ENCODE measurements at places on chromosomes 7 and 10.

GRCh38 chr10:84957427-84957826 lies 629.0 kb downstream of the CCSER2 start:
- H3K27me3 ChIP-seq: no peaks in the 10 kb centered on the region
- no peak overlapping the region for H3K4me3 ChIP-seq
- H3K4me1 ChIP-seq: no peaks in the 10 kb centered on the region
- DNase-seq: no peak

DNA sequence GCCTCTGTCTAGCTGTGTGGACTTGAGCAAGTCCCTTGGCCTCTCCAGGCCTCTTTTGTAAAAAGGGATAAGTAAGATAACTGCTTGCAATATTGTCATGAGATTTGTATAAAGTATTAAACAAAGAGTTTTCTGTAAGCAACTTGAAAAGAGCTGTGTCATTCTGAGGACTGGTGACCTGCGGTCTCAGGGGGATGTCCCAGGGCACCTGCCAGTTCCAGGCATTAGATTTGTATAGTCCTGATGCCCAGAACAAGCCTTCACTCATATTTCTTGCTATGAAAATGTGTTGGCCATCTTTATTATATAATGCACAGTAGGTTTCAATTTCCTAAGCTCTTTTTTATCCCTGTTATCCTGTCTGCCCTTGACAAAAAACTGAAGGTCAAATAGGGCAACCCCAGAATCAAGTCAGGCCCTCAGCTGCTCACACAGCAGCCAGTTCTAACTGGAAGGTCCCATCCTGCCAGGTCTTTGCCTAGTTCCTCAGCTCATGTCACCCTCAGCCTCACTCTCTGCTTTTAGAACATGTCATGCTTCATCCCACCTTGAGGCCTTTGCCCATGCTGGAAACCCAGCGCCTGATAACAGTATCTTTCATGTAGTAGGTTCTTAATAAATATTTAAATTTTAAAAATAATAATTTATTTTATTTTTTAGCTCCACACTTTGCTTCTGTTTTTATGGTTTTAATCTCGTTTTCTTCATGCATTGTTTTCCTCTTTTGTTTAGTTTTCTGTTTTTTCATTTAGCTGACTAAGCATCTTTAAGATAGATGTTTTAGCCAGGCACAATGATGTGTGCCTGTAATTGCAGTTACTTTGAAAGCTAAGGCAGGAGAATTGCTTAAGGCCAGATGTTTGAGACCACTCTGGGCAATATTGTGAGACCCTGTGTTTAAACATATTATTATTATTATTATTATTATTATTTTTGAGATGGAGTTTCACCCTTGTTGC lies 87.5 kb upstream of the ZNF92 start:
- DNase-seq: no peak
- H3K36me3 ChIP-seq: no peaks in the 10 kb centered on the region
- no peaks in the 10 kb centered on the region for H3K4me1 ChIP-seq
- no peaks in the 10 kb centered on the region for H3K27me3 ChIP-seq
- H3K27ac ChIP-seq: no peak overlapping the region

DNA sequence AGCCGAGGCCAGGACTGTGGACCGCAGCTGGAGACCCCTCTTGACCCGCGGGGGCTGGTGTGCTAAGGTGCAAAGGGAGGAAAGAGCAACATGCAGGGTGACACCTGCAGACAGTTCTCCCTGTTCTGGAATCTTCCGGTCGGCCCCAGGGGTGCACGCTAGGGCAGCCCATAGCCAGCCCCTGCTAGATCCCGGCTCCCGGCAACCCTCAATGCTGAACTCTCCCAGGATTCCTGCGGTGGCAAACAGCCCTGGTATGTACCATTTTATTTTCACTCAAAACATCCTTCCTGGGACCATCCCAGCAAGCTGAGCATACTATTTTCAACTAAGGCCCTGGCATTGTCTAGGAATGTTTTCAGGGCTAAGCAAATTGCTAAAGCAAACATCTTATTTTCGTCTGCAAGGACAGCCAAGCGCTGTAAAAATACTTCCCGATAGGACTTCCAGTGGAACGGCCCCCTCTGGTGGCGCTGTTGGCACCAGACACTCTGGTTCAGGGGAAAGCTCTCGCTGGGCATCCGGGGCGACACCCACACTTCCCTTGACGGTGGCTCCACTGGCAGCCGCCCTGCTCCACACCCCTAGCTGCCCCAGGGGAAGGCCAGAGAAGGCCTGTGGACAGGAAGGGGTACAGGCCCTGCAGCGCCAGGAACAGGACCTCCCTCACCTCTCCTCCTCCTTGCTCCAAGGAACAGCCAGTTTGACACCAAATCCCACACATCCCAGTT lies 99.4 kb downstream of the CTBP2 start:
- H3K36me3 ChIP-seq: no peaks in the 10 kb centered on the region
- H3K4me1 ChIP-seq: peaks cover 57% of the 10 kb centered on the region
- no peaks in the 10 kb centered on the region for H3K27me3 ChIP-seq
- H3K27ac ChIP-seq: peak overlapping the region; percentile 44

DNA sequence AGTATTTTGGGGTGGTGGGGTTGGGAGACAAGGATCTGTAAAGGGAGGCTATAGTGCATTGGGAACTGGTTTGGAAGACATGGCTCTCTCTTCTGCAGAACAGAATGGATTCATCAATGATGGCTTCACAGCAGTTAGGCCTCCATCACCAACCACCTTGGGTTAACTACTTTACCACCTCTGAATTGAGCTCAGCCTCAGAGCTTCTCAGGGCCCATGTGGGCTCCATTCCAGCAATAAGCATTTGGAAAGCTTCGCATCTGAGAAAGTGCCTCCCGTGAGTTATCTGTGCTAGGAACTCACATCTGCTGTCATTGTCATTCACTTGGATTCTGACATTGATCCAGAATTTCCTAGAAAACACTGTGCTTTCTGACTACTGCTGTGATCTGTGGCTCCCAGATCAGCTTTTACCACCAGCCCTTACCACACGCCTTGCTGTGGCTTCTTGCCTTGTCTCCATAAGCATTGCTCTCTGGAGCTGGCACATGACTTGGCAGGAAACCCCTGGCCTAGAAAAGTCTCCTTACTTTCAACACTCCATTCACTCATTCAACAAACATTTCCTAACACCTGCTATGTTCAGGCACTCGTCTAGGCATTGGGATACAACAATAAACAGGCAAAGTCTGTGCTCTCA lies 70.7 kb upstream of the ADO start:
- no peaks in the 10 kb centered on the region for H3K27me3 ChIP-seq
- no peak for DNase-seq
- no peaks in the 10 kb centered on the region for H3K4me1 ChIP-seq
- no peak overlapping the region for H3K27ac ChIP-seq
- no peaks in the 10 kb centered on the region for H3K36me3 ChIP-seq

GRCh38 chr10:61175316-61175715 lies 231.3 kb upstream of the RHOBTB1 start:
- H3K36me3 ChIP-seq: no peaks in the 10 kb centered on the region
- no peak for DNase-seq
- no peaks in the 10 kb centered on the region for H3K4me1 ChIP-seq

- no peaks in the 10 kb centered on the region for H3K4me1 ChIP-seq
- no peaks in the 10 kb centered on the region for H3K27me3 ChIP-seq
- H3K36me3 ChIP-seq: no peaks in the 10 kb centered on the region
- H3K27ac ChIP-seq: no peak overlapping the region
Observed at GRCh38 chr7:121271916-121272315, 56.9 kb upstream of the WNT16 start.

- H3K27ac ChIP-seq: no peak overlapping the region
- no peak for DNase-seq
- no peaks in the 10 kb centered on the region for H3K4me1 ChIP-seq
- H3K36me3 ChIP-seq: no peaks in the 10 kb centered on the region
- H3K27me3 ChIP-seq: no peaks in the 10 kb centered on the region
Observed at GRCh38 chr10:53682885-53683284, 910.3 kb upstream of the MBL2 start.

GRCh38 chr7:39951226-39952194 lies 1.5 kb downstream of the CDK13 start:
- H3K27me3 ChIP-seq: no peaks in the 10 kb centered on the region
- H3K36me3 ChIP-seq: no peaks in the 10 kb centered on the region
- H3K4me3 ChIP-seq: peak overlapping the region; percentile 73
- H3K4me1 ChIP-seq: peaks cover 23% of the 10 kb centered on the region

- no peaks in the 10 kb centered on the region for H3K27me3 ChIP-seq
- H3K27ac ChIP-seq: peak overlapping the region; percentile 71
- peaks cover 22% of the 10 kb centered on the region for H3K4me1 ChIP-seq
- no peak overlapping the region for H3K4me3 ChIP-seq
- H3K36me3 ChIP-seq: peaks cover 7% of the 10 kb centered on the region
- no peak for DNase-seq
Observed at GRCh38 chr7:4739528-4739992, 35.9 kb upstream of the AP5Z1 start.

DNA sequence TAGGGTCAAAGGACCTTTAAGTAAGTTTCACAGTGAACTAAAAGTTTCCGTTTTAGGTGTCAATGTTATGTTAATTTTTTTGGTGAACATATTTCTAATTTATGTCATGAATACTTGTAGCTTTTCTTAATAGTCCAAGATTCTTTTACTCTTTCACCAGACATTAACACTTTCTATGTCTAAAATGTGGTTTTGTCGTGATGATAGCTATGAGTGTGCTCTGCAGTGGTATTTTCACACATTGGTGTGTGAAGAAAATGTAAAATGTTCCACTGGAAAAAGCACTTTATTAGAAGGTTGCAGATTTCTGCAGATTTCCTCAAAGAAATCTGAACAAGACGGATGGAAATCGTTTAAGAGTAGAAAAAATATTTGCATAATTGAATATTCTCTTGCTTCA lies 561.0 kb upstream of the ANKRD30A start:
- DNase-seq: no peak
- H3K27me3 ChIP-seq: no peaks in the 10 kb centered on the region
- no peak overlapping the region for H3K27ac ChIP-seq
- H3K36me3 ChIP-seq: no peaks in the 10 kb centered on the region
- no peak overlapping the region for H3K4me3 ChIP-seq

GRCh38 chr7:35604595-35604994 lies 90.3 kb downstream of the HERPUD2 start:
- no peaks in the 10 kb centered on the region for H3K36me3 ChIP-seq
- H3K27me3 ChIP-seq: no peaks in the 10 kb centered on the region
- no peak overlapping the region for H3K27ac ChIP-seq
- no peak for DNase-seq
- no peak overlapping the region for H3K4me3 ChIP-seq
- H3K4me1 ChIP-seq: peaks cover 9% of the 10 kb centered on the region

- DNase-seq: peak; percentile 65
- no peaks in the 10 kb centered on the region for H3K36me3 ChIP-seq
- H3K27ac ChIP-seq: peak overlapping the region; percentile 95
- peak overlapping the region; percentile 2 for H3K4me3 ChIP-seq
- peaks cover 27% of the 10 kb centered on the region for H3K4me1 ChIP-seq
Observed at GRCh38 chr7:44073664-44074348, 8.4 kb upstream of the PGAM2 start.

- DNase-seq: no peak
- no peak overlapping the region for H3K27ac ChIP-seq
- no peaks in the 10 kb centered on the region for H3K27me3 ChIP-seq
- no peaks in the 10 kb centered on the region for H3K36me3 ChIP-seq
- peaks cover 9% of the 10 kb centered on the region for H3K4me1 ChIP-seq
- no peak overlapping the region for H3K4me3 ChIP-seq
Observed at GRCh38 chr7:65979583-65980477, 2.2 kb downstream of the GUSB start.

GRCh38 chr10:22988581-22989360 lies 60.9 kb downstream of the ARMC3 start:
- H3K4me1 ChIP-seq: no peaks in the 10 kb centered on the region
- no peaks in the 10 kb centered on the region for H3K36me3 ChIP-seq
- peak; percentile 71 for DNase-seq
- H3K27me3 ChIP-seq: peaks cover 33% of the 10 kb centered on the region

DNA sequence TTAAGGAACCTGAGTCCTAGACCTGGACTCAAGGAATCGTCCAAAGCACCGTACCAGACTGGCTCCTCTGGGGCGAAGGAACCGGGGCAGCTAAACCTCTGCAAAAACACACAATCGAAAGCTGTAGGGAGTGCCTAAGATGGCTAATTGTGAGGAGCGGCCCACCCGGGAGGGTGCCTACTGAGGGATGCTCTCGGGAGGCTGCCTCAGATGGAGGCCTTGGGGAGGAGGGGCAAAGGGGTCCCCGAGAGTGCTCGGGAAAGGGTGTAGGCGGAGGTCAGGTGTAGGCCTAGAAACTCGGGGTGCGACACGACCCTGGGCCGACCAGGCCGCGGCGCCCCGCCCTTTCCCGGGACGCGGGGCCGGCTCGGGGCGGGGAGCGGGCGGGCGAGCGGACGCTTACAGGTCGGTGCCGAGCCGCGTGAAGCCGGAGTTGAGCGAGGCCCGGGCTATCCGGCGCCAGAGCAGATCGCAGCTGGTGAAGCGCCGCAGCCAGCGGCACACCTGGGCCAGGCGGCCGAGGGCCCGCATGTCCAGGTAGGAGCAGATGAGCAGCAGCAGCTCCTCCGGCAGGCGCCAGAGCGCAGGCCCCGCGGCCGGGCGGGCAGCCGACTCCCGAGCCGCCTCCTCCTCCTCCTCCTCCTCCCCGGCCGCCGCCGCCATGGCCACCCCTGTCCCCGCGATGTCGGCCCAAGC lies 844 bp downstream of the FBXW4 start:
- peaks cover 14% of the 10 kb centered on the region for H3K4me1 ChIP-seq
- peak overlapping the region; percentile 95 for H3K4me3 ChIP-seq
- H3K27me3 ChIP-seq: no peaks in the 10 kb centered on the region

GRCh38 chr7:70132852-70133690 lies 534.8 kb downstream of the AUTS2 start:
- no peak for DNase-seq
- no peaks in the 10 kb centered on the region for H3K4me1 ChIP-seq
- H3K27me3 ChIP-seq: no peaks in the 10 kb centered on the region
- H3K4me3 ChIP-seq: no peak overlapping the region

GRCh38 chr10:131770946-131771633 lies 129.7 kb upstream of the PPP2R2D start:
- DNase-seq: no peak
- H3K4me1 ChIP-seq: no peaks in the 10 kb centered on the region
- no peak overlapping the region for H3K27ac ChIP-seq
- no peaks in the 10 kb centered on the region for H3K27me3 ChIP-seq
- no peaks in the 10 kb centered on the region for H3K36me3 ChIP-seq

DNA sequence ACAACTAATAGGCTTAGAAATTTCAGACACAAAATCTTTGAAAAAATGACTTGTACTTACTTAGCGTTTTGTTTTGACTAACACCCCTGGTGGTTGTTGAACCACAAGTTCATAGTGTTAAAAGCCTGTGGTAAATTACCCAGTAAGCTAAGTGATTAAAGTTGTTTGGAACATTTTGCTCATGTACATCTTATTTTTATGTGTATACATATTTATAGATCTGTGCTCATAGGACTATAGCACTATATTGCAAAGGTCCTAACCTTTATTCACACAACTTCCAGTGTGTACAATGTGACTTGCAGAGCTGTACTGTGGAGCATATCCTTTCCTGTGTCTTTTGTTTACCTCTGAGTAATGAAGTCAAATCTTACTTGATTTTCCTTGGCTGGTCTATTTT lies 79.6 kb downstream of the BMPR1A start:
- no peaks in the 10 kb centered on the region for H3K4me1 ChIP-seq
- H3K27ac ChIP-seq: no peak overlapping the region
- H3K4me3 ChIP-seq: no peak overlapping the region
- H3K36me3 ChIP-seq: no peaks in the 10 kb centered on the region

- H3K27me3 ChIP-seq: no peaks in the 10 kb centered on the region
- peaks cover 38% of the 10 kb centered on the region for H3K4me1 ChIP-seq
- H3K4me3 ChIP-seq: no peak overlapping the region
- H3K36me3 ChIP-seq: no peaks in the 10 kb centered on the region
- H3K27ac ChIP-seq: peak overlapping the region; percentile 42
Observed at GRCh38 chr7:116588641-116589594, 64.1 kb downstream of the CAV1 start.

All from endothelial cell of umbilical vein (primary cell).